ENCODE measurements at places on chromosomes 12 and 14. TPM values are rescaled to one million over a fixed set of nuclear protein-coding genes. Genes with fewer than 3 reads are reported as not detected.

DNA sequence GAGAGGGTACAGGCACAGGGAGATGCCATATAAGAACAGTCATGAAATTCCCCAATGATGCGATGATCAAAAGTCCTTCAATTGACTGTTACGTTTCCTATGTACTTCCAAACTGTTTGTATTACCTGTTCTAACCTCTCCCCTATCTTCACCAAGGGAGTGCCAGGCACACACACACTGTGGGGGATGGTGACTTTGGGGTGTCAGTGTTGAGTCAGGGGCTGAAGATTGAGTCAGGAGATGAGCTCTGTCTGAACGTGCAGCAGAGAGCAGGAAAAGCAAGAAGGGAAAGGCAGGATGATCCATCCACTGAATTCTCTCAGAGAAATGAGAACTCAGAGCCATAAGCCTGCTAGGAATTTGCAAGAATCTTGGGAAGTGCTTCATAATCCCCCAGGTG is 153.4 kb downstream of the EFCAB11 start:
- no peak for DNase-seq

DNA sequence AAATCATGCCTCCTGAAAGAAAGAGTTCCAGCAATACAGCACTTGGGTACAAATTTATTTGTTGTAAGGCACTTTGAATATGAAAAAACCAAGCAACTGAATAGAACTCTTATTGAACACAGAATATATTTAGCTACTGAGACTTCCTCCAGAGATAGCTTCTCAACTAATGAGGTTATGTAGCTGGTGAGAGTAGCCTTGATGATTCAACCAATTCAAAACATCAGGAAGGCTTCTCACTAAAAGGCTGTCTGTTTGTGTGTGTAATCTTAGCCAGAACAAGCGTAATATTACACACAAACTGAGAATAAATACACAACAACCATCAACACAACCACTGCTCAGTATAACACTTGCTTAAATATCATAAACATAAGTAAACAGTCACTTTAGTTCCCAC is 20.4 kb downstream of the EIF2B2 start:
- DNase-seq, result no peak

DNA sequence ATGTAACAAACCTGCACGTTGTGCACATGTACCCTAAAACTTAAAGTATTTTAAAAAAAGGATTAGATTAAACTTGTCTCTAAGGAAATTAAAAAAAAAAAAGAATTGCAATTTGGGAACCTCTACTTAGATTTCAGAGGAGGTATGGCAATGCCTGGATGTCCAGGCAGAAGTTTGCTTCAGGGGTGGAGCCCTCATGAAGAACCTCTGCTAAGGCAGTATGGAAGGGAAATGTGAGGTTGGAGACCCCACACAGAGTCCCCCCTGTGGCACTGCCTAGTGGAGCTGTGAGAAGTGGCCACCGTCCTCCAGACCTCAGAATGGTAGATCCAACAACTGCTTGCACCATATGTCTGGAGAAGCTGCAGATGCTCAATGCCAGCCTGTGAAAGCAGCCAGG is 279.6 kb upstream of the CCDC196 start:
- no peak for DNase-seq

- no peak for DNase-seq
Measured at GRCh38 chr12:115370650-115371049, 686.7 kb upstream of the TBX3 start.

DNA sequence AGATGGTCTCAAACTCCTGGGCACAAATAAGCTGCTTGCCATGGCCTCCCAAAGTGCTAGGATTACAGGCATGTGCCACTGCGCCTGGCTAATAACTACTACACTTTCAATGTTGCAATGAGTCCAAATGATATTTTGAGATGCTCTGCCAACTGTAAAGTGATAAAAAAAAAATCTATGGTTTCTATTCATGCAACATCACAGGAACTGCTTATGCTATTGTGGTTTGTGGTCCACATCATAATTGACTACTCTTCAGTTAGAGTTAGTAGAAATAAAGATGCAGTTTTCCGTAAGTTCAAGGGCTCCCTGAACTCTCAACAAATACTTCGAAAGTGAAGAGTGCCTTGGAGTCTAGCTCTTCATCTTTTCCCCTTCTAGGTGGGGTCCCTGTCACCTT is 239.4 kb downstream of the C12orf75 start:
- DNase-seq, result no peak

DNA sequence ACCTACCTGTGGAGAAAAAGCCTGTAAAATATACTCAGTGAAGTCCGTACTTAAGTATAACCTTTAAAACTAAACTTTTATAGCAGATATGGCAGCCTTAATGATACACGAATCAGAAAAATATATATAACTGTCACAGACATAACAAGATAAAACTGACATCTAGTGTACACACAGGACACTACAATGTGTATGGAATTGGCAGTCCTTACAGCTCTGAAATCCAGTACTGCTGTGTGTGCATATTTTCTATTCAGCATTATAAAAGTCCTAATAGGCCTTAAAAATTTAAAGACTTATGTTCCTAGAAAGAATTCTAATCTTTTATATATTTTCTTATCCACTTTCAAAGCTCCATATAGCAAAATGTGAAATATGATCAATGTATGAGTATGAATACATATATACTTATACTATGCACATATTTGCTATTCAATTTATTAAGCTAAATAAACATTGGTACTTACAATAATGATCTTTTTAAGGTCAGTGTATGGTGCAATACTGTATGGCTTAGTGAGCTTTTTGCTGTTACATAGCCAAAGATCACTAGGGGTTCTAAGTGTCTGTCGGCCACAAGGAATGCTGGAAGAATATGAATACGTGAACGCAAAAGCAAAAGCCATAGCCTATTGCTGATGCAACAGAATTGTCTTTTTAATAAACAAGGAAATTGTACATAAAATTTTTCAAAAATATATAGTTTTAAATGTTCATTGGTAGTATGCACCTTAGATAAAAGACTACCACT is 69.2 kb downstream of the C2CD5 start:
- no peak for DNase-seq

- peak; percentile 17 for DNase-seq
Measured at GRCh38 chr12:27975222-27976136, 2.9 kb upstream of the PTHLH start.

TTC9 gene
- 0.87 TPM for total RNA-seq

FAM186B gene
- 0.71 TPM for total RNA-seq

- DNase-seq, result no peak
Measured at GRCh38 chr12:112839386-112839972, 47.9 kb downstream of the RPH3A start.

- DNase-seq, result no peak
Measured at GRCh38 chr12:29622251-29622650, 124.8 kb upstream of the OVCH1 start.

KRT73 gene
- total RNA-seq, result not detected

GALNT8 gene
- 2.1 TPM for total RNA-seq

- DNase-seq, result no peak
Measured at GRCh38 chr14:92460541-92460915, 53.1 kb upstream of the RIN3 start.

DNA sequence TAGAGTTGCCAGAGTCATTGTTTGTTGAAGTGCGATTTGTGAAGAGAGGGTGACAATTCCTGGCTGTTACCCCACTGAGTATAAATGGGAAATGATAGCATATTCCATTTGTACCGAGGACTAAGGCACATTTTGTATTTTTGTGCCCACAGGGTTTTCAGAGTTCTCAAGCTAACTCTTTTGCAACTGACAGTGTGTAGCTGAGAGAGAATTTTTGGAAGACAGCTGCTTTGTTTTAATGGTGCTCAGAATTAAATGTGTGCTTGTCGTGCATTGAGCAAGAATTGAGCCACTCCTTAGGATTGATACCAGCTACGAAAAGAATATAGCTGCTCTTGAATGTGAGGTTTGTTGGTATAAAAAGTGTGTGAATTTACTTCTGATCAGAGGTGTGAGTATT is 21.7 kb downstream of the ANKRD13A start:
- no peak for DNase-seq

CFAP54 gene
- 0.07 TPM for total RNA-seq

- no peak for DNase-seq
Measured at GRCh38 chr12:101799774-101800173, 31.0 kb downstream of the GNPTAB start.

- no peak for DNase-seq
Measured at GRCh38 chr12:106149096-106149784, 10.5 kb upstream of the NUAK1 start.

- no peak for DNase-seq
Measured at GRCh38 chr12:130715150-130715997, 725 bp downstream of the RIMBP2 start.

DNA sequence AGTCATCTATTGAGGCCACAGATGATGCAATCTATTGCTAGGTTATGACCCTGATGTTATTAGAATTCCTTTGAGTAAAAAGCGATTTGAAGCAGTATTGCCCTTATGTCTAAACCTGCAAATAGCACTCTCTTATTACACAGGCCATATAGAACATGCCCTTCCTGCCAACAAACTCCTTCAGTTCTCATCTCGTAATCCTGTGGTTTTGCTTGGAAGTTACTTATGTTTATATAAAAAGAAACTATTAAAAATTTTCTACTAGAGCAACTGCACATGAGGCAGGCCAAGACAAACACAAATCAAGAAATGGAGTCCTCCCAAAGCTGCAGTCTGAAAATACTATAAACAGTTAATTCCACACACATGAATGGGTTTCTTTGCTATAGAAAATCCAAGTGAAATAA is 1200.2 kb downstream of the LRFN5 start:
- no peak for DNase-seq

DNA sequence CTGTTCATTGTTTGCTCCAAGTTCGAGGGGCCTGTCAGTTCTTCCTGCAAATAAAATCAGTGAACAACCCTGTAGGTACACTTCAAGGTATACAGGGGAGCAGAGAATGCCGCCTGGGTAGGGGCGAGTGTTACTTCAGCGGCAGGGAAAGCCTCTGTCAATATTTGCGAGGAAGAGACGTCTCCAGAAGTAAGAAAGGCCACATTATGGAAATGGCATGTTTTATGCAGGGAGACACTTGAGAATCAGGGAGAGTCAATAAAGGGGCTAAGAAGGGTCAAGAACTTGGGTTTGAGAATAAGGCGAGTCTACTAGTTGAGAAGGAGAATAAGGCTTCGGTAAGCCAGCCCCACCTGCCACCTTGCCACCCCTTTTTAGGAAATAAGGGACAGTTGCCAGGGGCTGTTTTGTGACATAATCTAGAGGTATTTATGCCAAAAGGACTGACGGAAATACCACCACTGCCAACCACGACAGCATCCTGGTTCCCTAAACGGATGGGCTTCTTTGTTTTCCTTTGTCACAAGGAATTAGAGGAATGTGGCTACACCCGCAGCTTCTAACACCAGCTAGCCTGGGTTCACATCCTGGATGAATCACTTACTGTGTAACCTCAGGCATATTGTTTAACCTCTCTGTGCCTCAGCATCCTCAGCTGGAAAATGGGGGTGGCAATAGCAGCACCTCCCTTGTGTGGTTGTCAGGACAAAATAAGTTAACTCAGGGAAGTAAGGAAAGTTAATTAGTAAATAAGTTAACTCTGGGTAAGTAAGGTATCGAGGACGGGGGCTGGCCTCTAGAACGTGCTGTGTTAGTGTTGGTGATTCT is 67.7 kb downstream of the EID3 start:
- no peak for DNase-seq

- no peak for DNase-seq
Measured at GRCh38 chr14:95547626-95548327, 12.9 kb downstream of the GLRX5 start.

GRCh38 chr12:57188090-57188425 is 28.5 kb upstream of the NXPH4 start:
- DNase-seq, result no peak

DNA sequence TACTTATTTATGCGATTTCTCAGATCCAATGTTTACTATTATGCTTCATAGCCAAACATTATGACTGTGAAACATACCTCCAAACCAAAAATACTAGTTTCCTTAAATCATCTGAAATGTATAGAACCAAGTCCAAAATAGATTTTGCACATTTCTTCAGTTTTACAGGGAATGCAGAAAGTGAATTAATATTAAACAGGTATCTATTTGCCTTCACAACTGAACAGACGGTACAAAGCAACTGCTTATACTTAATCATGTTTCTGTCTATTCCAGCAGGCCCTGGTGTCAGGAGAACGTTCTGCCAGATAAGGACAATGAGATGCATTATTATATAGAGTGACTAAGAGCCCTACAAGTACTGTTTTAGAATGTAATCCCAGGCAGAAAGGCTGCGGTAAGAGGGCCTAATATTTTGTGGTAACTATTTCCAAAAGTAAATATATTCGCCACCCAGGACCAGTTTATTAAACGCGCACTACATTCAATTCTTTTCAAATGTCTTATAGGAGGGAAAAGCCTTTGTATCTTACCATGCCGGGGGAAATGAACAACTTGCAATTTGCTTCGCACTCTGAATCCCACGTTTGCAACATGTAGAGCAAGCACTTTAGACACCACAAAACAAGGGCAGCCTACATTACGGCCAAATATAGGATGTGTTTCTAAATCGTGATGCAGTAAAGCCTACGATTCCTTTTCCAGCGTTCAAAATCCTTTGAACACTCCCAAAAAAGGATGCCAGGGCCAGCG is 1.5 kb downstream of the CORO1C start:
- no peak for DNase-seq
